ENCODE measurements at places on chromosomes 1 and 21. TPM values are rescaled to one million over a fixed set of nuclear protein-coding genes. Genes with fewer than 3 reads are reported as not detected.

Gene DLGAP3
- 0.32 TPM for total RNA-seq

Gene FCRL1
- total RNA-seq = 0.32 TPM

Gene LCE1D
- total RNA-seq = not detected

Gene ZNF593OS
- not detected for total RNA-seq

Gene G0S2
- 1,296 TPM for total RNA-seq

Gene CNTN2
- total RNA-seq = not detected

Gene DMBX1
- total RNA-seq = not detected

Gene AMY2A
- not detected for total RNA-seq

Gene COL11A1
- total RNA-seq = 0.06 TPM

Gene KANK4
- total RNA-seq = 1.8 TPM

Gene ARHGAP30
- total RNA-seq = 30.4 TPM

Gene GJB3
- not detected for total RNA-seq

Gene SH2D5
- total RNA-seq = not detected

Gene ADAMTS4
- total RNA-seq = 38.5 TPM

Gene CDA
- 3.5 TPM for total RNA-seq

Gene ESRRG
- total RNA-seq = 0.09 TPM

Gene ERVH48-1
- total RNA-seq = not detected

Gene HUNK
- 0.88 TPM for total RNA-seq

Gene CHD5
- total RNA-seq = 0.19 TPM

Gene PPOX
- total RNA-seq = 28.4 TPM

Gene FAM151A
- 0.72 TPM for total RNA-seq

Gene RGS16
- 4.1 TPM for total RNA-seq

Gene PRDX1
- total RNA-seq = 287 TPM

Gene GLIS1
- total RNA-seq = 1.1 TPM

Gene CD48
- 9.8 TPM for total RNA-seq

Gene BCAR3
- 44.8 TPM for total RNA-seq

Gene GJA4
- 101 TPM for total RNA-seq

Gene KMO
- 1.9 TPM for total RNA-seq

Gene RNF186
- total RNA-seq = not detected

Gene RNU1-3
- under 0.01 TPM for total RNA-seq

Gene CATSPERE
- total RNA-seq = 1.4 TPM

Gene RXRG
- 1.0 TPM for total RNA-seq

Gene SPATA46
- total RNA-seq = not detected

Gene ADAM30
- total RNA-seq = not detected

Gene NLRP3
- 17.7 TPM for total RNA-seq

All from omental fat pad (tissue), 4 donors.